ENCODE measurements at places on chromosomes 3 and 15.
A peak's percentile ranks its signal among the peaks of the same experiment; 100 is the strongest.

GRCh38 chr3:149009732-149010131 lies 18.4 kb downstream of the GYG1 start:
- DNase-seq, result no peak

GRCh38 chr15:36658898-36659639 lies 79.6 kb downstream of the CDIN1 start:
- no peak for DNase-seq

DNA sequence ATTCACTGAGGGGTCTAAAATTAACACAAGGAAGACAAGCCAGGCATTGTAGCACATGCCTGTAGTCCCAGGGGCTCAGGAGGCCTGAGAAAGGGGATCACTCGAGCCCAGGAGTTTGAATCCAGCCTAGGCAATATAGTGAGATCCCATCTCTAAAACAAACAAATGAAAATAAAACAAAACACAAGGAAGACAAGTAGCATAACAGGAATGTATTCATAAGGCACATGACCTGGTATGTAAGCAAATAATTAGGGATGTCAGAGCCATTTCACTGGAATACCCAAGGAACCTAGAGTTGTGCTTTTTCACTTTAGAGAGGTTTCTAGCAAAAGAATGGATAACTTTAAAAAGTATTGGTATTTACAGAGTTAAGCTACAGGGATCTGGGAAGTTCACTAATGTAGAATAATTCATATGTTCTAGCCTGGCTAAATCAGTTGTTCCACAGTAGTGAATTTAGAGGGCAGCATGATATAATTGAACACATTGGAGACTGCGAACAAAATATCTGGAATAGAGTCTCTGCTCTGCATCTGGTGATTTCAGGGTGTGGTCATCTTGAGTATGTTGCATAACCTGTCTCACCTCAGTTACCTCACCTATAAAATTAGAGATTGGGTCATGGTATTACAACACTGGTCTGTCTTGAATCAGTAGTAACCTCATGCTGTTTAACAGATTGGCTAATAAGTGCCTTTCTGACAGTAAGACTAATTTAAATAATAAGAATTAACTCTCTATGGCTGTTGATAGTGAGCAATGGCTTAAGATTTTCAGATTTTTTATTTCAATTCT lies 9.3 kb downstream of the GRAMD1C start:
- no peak for DNase-seq

GRCh38 chr3:78178740-78179363 lies 1139.0 kb downstream of the ROBO2 start:
- no peak for DNase-seq

- DNase-seq, result no peak
Observed at GRCh38 chr3:139120086-139121056, 75.7 kb upstream of the PRR23C start.

DNA sequence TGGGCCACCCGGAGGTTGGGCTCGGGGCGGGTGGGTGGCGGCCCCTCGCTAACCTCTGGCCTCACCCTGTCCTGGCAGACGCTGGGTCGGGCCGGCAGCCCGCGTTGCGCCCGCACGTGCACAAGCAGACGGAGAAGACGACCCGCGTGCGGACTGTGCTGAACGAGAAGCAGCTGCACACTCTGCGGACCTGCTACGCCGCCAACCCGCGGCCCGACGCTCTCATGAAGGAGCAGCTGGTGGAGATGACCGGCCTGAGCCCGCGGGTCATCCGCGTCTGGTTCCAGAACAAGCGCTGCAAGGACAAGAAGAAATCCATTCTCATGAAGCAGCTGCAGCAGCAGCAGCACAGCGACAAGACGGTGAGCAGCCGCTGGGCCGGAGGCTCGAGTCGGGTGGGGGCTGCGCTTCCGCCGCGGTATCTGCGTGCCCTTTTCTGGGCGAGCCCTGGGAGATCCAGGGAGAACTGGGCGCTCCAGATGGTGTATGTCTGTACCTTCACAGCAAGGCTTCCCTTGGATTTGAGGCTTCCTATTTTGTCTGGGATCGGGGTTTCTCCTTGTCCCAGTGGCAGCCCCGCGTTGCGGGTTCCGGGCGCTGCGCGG lies 3.7 kb downstream of the ISL2 start:
- DNase-seq, result no peak

DNA sequence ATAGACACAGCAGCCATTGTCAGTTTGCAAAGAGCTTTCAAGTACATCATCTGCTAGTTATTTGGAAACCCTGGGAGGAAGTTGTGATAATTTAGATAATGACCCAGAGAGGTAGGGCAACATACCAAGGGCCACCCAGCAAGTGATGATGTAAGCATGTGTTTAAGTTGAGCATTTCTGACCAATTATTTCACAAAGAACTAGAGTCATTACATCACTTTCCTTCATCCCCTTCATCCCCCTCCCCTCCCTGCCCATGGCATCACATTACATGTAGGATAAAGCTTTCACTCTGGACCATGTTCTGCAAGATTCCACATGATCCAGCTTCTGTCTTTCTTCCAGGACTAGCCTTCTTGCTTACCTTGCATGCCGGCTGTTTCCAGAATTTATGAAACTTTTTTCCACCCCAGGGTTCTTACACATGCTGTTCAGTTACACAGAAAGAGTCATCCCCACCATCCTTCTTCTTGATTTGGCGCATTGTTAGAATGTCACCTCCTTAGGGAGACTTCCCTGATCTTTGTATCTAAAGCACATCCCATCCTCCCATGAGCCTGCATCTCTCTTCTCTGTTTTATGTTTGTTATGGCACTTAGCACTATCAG lies 71.3 kb downstream of the PTPRG start:
- DNase-seq, result no peak

- no peak for DNase-seq
Observed at GRCh38 chr3:63135367-63135766, 142.7 kb upstream of the SYNPR start.

DNA sequence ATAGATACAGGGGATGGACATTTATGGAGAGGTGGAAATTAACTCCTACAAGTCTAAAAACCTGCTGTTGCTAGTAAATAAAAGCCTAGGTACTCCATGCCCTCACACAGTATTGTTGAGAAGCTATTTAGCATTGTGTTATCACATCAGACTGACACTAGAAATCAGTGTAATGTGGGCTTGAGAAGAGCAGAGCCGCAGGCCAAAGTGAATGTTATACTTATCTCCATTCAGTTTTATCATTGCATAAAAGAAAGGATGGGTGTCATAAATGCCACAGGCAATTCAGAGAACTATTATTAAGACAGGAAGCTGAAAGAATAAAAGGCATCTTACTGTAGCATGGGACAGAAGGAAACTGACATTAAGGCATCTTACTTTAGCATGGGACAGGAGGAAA lies 13.7 kb upstream of the ISLR start:
- no peak for DNase-seq

DNA sequence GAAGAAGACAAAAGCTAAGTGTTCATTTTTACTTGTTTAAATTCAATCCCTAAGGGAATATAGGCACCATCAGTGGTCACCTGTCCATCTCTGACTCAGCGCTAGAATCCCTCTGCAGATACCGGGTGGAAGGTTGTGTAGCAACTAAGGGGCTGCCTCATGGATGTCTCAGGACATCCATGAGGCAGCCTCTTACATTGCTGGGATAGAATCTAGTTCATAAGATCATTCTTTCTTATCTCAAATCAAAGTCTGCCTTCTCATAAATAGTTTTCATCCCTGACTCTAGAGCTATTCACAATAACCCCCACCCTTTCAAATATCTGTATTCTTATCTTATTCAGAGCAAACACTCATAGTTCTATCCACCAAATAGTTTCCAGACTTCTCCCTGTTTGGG lies 38.1 kb downstream of the HSPBAP1 start:
- DNase-seq, result no peak

GRCh38 chr3:18098960-18099587 lies 326.1 kb downstream of the SATB1 start:
- DNase-seq, result no peak

DNA sequence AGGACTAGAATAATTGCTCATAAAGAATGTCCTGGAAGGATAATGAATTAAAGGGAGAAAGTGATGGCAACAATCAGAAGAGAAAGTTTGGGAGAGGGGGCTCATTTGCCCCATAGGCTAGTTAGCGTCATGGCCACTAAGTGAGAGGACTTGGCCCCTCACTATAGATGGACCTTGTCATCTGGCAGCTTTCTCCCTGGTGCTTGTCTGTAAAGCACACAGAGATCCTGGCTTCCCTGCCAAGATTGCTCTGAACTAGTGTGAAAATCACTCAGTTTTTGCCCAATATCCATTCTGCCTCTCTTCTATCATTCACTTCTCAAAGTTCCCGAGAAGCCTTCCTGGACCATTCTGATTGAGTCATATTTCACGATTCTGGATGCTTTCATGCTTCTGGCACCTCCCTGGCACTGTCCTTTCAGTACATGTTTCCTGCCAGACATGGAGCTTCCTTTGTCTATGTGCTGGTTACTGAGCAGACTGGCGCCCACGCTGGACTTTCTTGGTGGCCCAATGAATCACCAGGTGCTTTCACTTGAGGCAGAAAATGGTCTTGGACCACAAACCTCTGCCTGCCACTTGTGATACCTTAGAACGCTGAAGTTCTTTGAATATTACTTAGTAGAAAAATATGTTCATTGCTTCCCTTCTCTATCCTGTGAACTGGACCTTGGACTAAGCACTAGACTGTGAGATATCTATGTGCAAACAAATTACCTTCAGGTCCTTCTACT lies 709.6 kb upstream of the CFAP20DC start:
- DNase-seq, result no peak

- no peak for DNase-seq
Observed at GRCh38 chr3:124383846-124384466, 346.3 kb upstream of the UMPS start.

GRCh38 chr15:39167164-39168058 lies 413.5 kb upstream of the THBS1 start:
- DNase-seq, result no peak

DNA sequence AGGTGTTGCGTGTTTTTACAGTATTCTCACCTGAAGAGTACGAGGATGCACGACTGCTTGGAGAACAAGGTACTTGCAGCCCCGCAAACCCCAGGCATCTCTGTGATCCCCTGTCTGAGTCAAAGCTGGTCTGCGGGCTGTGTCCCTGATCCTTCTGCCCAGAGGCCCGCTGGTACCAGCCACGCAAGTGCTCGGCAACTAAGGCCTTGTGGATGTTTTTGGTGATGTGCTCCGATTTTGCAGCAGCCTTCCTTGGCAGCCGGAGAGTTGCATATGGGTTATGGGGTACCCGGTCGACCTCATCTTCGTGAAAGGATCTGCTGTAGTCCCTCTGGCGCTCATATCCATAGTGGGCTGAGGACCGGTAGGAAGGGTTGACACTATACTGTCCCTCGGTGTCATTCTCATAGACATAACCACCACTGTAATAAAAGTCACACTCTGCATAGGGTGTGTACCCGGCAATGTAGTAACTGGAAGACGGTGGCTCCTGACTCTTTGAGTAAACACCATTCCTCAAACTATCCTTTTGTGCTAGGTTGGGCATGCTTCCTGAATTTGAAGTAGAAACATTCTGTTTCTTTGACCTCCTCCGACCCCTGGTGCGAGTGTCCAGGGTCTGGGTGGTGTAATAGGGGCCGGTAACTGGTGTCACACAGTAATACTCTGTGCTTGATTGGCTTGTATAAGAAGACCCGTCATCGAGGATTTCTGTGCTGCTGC lies 58.6 kb upstream of the LMOD3 start:
- DNase-seq, result no peak

DNA sequence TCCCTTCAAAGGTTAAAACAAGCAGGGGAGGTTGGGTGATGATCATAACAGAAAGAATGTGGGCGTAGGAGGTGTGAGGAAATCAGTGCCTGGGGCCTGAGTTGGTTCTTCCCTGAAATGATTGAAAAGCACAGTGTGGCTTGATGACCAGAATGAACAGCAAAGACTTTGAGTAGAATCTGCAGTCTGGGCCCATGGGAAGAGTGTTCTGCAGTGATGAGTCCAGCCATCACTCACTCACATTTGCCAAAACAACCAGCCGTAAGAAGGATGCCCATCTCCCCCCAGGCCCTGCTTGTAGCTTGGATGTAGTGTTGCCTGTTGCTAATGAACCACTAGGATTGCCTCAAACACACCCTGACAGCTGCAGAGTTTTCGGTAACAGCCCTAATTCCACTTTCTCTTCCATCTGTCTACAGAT lies 67.9 kb downstream of the VGLL3 start:
- DNase-seq, result no peak

- DNase-seq, result peak; percentile 49
Observed at GRCh38 chr3:46674031-46674845, 19.2 kb downstream of the ALS2CL start.

DNA sequence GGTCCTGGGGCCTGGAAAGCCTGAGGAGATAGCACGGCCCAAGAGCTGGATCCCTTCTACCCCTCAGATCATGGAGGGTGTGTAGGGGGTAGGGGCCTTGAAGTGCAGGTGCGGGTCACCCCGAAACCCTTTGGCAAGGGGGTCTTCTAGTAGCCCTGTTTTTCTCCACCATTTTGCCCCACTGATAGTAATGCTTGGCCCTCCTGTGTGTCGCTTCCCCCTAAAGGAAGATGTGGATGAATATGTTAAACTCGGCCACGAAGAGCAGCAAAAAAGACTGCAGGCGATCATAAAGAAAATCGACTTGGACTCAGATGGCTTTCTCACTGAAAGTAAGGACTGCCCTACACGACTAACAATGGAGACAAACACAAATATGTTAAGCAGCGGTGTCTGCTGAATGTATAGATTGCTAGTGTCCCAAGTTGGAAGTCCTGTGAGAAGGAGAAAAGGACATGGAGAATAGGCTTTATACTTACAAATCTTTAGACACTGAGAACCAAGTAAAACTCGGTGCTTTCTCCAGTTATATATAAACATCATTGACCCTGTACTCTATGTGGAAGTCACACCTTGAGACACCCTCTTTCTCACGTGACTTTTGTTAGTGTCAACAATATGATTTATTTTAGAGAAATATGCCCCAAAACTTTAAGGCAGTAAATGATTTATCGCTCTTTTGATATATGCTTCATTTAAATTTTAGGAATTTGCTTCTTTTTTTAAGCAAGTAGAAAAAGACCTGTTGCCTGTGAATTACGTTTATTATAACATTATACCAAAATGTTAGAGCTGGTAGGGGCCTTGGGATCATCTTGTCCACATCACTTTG lies 802 bp downstream of the RCN2 start:
- DNase-seq, result no peak

DNA sequence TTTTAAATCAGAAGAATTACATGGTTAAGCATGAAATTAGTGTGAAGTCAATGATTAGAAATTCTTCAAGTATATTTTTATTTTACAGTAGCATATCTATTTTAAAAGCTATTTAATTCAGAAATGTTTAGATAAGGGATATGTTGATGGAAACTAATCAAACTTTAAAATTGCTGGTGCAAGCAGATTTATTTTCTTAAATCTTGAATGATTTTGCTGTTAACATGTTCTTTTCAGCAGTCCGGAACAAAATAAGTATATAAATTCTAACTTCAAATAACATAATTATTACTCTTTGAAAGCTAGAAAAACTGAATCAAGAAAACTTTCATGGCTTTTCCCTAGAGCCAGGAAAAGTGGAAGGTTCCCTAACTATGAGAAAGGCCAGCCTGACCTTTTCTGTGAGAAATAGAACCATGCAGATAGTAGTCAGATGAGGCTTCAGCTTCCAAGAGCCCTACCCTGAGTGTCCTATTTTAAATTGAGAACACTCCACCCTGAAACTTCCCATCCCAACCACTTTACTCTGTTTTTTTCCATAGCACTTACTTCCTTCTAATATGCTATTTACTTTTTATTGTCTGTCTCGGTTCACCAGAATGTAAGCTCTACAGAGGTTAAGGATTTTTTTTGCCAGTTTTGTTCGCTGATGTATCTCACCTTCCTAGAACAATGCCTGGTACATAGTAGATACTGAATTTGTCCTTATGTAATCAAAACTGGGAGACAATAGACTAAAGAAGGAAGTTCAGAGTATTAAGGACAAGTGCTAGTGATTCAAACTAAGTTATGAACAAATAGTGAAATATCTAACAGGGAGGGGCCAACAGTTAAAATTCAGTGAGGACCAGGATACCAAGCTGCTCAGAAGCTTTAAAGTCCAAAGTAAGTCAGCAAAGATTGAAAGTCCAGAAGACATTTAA lies 66.8 kb downstream of the CD200R1L start:
- no peak for DNase-seq

Measured in ascending aorta (tissue), 2 donors.